ENCODE measurements at places on chromosomes 7 and 10. TPM values are rescaled to one million over a fixed set of nuclear protein-coding genes. Genes with fewer than 3 reads are reported as not detected.

The CADPS2 gene
- 69.8 TPM for polyA plus RNA-seq

DNA sequence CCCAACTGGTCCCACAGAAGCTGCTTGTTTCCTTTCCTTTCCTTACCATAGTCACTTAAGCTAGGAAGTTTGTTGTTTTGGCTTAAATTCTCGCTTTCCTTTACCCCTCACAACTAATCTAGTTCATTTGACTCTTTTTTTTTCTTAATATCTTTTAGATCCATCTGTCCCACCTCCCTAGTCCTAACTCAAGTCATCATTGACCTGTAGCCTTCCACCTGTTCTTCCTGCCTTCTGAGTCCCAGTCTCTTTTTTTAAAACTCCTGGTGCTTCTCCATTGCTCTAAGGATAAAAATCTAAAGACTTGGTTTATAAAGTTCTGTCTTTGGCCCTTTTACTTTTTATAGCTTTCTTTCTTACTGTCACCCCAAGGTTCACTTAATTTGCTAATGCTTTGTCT is 47.6 kb downstream of the RALA start:
- DNase-seq, result no peak

DNA sequence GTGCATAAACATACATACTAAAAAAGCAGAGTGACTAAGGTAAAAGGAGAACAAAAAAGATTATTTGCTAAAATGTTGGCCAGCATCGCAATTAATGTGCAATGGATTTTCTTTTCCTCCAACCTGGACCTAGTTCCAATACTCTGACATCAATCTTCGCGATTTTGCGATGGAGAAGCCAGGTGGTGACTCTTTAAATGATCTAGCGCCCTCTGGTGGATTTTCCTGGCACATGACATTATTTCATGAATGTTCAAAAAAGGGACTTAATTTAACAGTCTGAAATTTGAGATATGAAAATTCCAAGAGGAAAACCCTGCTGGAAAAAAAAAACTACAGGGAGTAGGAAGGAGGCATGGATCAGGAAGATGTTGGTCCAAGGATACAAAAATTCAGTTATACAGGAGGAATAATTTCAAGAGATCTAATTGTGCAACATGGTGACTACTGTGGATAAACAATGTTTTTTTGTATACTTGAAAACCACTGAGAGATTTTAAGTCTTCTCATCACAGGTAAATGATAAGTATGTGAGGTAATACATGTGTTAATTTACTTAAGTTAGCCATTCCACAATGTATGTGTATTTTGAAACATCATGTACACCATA is 4.3 kb upstream of the KCNMA1 start:
- DNase-seq, result peak; percentile 68

GRCh38 chr7:2214636-2215035 is 18.1 kb downstream of the MAD1L1 start:
- DNase-seq, result no peak

- no peak for DNase-seq
Observed at GRCh38 chr7:157513162-157513621, 176.4 kb downstream of the DNAJB6 start.

DNA sequence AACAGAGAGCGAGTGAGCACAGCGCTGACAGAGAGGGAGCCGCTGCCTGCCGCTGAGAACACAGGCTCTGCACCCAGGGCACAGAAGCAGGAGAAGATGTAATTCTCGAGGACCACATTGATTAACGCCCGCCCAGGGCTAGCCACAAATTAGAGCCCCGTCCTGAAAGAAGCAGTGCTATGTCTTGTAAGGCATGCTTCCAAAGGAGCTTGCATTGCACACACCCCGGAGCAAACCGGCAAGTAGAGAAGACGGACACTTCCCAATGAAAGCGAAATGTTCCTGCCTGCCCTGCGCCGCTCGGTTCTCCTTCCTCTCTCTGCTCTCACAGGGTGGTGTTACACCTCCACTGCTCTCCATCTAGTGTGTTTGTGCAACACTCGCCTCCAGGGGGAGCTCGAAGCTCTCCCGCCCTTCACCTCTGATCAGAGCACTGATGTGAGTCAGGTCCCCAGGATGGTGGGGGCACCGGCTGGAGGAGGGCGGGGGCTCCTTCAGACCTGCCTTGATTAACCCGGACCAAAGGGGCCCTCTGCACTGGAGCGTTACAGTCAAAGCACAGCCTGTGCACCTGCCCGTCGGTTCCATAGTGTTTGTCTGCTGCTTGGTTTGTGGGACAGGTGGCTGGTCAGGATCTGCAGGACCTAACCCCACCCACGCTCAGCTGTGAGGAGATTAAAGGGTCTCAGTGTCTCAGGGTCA is 316.5 kb downstream of the ADARB2 start:
- peak; percentile 56 for DNase-seq

GRCh38 chr7:17559388-17559787 is 260.9 kb downstream of the AHR start:
- DNase-seq, result no peak

DNA sequence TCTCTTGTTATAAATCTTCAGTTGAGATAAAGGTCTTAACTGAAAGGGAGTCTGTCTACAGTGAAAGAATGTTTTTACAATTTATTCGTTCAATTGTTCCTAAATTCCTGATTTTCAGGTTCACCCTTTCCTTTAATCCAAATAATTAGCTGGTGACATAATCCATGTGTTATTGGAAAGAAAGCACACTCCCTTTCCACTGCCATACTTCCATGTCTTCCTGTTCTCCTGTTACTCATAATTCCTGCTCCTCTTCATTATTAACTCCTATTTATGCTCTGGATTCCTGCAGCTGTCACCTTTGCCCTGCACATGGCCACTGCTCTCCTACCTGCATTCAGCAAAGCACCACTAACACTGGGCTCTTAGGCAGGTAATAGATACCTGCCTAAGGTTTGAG is 40.0 kb upstream of the FAM3C start:
- DNase-seq, result no peak

The CPVL gene
- polyA plus RNA-seq, result 67.9 TPM

GRCh38 chr10:45592432-45592831 is 80.1 kb downstream of the ZFAND4 start:
- DNase-seq, result no peak

The DPY19L1 gene
- polyA plus RNA-seq, result 33.8 TPM

The MRPL43 gene
- 87.1 TPM for polyA plus RNA-seq

The LIPJ gene
- polyA plus RNA-seq, result 0.10 TPM

- no peak for DNase-seq
Observed at GRCh38 chr10:132477066-132477397, 60.6 kb upstream of the INPP5A start.

The ASB15 gene
- 1.8 TPM for polyA plus RNA-seq

GRCh38 chr10:72098836-72099599 is 10.7 kb upstream of the SPOCK2 start:
- DNase-seq, result no peak

- DNase-seq, result no peak
Observed at GRCh38 chr10:43173120-43173519, 34.9 kb downstream of the CSGALNACT2 start.

The CXCL12 gene
- 513 TPM for polyA plus RNA-seq

GRCh38 chr7:38232502-38233366 is 40.7 kb downstream of the TARP start:
- no peak for DNase-seq

DNA sequence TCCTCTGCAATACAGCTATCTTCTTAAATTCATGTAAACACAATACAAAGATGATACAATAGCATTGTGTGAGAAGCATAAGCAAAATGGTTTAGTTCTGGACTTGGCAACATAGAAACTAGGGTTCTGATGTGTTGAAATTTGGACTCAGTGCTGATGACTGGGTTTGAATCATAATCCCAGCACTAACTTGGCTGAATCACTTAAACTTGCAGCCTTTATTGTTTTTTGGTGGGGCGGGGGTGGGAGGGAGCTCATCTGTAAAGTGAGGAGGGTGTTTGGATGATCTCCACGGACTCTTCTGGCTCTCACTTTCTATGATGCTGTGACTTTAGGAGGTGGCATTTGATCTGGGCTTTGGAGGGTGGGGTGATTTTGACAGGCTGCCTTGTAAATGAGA is 158.2 kb downstream of the WNT2 start:
- no peak for DNase-seq

- no peak for DNase-seq
Observed at GRCh38 chr7:93461350-93461749, 113.2 kb downstream of the CALCR start.

- no peak for DNase-seq
Observed at GRCh38 chr7:106999023-106999422, 45.5 kb upstream of the PRKAR2B start.

GRCh38 chr10:85661123-85661522 is 705.5 kb downstream of the GRID1 start:
- no peak for DNase-seq

DNA sequence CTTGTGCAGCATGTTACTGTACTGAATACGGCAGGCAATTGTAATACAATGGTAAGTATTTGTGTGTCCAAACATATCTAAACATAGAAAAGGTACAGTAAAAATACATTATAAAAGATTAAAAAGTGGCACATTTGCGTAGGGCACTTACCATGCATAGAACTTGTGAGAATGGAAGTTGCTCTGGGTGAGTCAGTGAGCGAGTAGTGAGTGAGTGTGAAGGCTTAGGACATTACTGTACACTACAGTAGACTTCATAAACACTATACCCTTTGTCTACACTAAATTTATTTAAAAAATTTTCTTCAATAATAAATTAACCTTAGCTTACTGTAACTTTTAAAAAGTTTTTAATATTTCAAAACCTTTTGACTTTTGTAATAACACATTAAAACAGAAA is 37.5 kb downstream of the BPGM start:
- no peak for DNase-seq

The DPP6 gene
- polyA plus RNA-seq, result 45.7 TPM

The AGR3 gene
- polyA plus RNA-seq, result 2.4 TPM

- no peak for DNase-seq
Observed at GRCh38 chr7:151251328-151251688, 2.8 kb upstream of the SMARCD3 start.

The WDFY4 gene
- 1.9 TPM for polyA plus RNA-seq

GRCh38 chr7:83359108-83359507 is 196.4 kb upstream of the PCLO start:
- no peak for DNase-seq

- DNase-seq, result no peak
Observed at GRCh38 chr10:1874533-1874932, 137.2 kb upstream of the ADARB2 start.

DNA sequence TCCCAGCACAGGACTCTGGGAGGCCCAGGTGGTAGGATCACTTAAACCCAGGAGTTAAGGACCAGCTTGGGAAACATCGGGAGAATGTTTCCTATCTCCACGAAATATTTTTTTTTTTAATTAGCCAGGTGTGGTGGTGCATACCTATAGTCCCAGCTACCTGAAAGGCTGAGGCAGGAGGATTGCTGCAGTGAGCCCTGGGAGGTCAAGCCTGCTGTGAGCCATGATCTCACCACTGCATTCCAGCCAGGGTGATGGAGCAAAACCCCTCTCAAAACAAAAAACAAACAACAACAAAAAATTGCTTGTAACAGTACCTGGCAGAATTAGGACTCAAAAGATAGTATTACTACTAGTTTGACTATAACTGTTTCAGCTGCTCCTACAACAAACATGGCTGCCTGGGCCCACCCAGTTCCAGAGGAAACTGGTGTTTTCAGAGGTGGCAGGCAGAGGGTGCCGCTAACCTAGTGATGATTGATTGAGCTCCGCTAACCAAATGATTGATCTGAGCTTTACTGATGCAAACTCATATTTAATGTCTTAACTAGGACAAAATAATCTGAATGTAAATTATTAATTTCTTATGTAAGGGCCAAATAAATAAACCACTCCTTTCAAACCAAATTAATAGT is 57.0 kb downstream of the AP3M1 start:
- DNase-seq, result no peak

DNA sequence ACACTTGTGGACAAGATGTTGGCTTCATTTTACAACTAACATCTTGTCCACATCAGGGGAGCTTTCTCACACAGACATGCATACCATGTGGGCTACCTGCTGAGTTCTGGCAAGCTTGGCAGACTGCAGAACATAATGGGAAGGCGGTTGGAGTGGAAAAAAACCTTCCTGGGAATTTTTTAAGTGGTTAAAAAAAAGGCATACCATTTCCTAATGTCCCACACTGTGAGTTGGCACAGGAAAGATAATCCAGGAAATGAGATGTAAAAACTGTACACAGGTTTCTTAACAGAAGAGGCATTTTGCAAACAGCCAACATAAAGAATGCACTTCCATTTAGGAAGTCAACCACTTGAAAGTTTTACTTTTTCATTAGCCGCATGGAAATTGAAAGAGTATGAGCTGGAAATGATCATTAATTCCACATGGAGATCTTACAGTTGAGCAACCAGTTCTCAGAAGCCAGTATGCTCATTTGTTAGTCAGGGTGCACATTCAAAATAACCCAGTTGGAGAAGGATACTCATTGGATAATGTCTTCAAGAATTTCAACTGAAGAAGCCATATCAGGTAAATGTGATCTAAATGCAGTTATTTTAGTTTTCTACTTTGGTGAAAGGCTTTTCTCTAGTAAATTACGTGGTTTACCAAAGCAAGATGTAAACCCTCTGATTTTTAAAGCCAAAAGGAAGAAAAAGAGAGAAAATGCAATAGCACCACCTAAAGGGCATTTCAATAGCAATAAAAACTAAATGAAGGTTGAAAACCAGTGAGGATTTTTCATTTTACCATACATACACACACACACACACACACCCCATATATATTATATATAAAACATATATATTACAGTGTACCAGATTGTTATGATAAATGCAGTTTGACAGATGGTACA is 194.0 kb downstream of the TAX1BP1 start:
- no peak for DNase-seq

- DNase-seq, result no peak
Observed at GRCh38 chr7:36155811-36156361, 2.8 kb downstream of the EEPD1 start.

DNA sequence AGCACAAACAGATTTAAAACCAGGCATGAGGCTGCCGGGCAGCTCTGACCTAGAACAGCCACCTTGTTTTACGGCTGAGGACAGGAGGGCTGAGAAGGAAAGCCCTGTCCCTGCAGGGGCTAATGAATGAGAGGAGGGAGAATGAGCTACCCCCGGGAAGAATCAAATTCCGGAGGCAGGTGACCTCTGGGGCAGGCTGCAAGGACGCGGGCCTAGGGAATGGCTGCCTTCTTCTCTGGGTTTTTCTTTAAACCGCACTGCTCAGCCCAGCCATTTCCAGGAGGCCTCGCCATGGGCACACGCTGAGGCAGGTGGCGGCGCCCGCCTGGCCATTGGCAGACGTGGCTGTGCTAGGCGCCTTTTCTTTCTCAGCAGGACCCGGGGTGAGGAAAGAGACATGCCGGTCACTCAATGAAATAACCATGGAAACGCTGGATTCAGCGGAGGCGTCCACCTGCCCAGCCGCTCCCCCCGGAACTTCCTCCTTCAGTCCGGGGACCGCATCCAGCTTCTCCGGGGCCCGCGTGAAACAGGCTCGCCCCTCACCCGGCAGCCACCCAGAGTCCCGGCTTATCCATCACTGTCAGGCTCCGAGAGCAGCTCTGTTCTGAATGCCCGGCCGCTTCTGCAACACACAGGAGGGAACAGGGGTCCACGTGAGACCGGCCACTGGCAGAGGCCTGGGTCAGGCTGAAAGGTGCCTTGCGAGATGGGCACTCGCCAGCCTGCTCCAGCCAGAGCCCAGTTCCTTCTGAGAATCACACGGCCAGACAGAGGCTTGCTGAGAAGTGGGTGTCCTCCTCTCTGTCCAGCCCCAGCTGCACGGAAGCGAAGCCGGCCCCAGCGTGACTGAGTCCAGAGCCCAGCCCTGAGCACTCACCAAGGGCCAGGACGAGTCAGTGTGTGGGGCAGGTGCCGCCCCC is 82.1 kb downstream of the PDGFA start:
- DNase-seq, result no peak

Measured in right renal cortex interstitium (tissue), 3 donors.